ENCODE measurements at places on chromosomes 1 and 21.

GRCh38 chr1:3480369-3480719 is 25.9 kb downstream of the ARHGEF16 start:
- no peak for DNase-seq

DNA sequence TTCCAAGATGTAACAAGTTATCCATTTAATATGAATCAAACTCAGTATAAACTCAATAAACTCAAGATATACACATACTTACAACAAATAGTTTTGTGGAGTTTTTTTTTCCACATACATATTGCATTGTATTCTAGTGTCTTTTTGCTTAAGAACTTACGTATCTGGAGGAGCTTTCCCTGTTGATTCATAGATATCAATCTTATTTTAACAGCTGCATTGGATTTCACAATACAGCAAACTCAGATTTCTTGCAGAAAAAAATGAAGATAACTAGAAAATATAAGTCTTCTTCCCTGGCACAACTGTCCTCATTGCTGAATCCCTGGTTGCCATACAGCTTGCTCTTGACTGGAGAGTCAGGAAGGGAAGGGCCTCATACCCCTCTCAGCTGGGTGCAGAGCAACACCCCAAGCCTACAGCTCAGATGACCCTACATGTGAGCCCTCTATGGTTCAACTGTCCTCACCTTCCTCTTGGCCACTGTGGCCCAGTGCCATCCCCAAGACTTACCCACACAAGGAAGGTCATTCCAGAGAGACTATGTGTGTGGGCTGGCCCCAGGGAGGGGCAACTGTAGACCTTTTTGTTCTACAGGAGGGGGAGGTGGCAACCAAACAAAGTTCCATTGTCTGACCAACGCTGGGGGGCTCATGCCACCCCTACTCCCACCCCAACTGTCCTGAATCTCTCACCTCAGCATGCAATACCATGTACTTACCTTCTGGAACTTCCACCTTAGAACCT is 1.7 kb downstream of the MPZ start:
- no peak for DNase-seq

DNA sequence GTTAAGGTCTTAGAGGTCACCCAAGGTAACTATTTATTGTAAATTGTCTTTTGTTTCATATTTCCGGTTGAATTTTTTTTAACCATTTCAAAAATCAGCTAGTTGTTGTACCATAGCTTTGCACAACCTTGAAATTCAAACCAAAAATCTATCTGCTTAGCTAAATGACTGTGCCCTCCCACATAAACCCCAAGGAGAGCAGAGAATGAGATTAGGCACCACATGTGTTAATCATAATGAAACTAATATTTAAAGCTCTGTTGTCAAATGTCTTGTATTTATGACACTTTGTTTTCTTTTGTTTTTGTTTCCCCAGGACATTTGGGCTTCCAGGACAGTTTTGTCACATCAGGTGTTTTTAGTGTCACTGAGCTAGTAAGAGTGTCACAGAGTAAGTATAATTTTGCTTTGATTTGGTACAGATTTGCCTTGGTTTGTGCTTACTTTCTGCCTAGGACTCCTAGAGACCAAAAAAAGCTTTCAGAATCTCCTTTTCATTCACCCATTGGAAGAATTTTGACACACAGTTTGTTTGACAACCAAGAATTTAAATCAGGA is 249.9 kb downstream of the NFIA start:
- no peak for DNase-seq

DNA sequence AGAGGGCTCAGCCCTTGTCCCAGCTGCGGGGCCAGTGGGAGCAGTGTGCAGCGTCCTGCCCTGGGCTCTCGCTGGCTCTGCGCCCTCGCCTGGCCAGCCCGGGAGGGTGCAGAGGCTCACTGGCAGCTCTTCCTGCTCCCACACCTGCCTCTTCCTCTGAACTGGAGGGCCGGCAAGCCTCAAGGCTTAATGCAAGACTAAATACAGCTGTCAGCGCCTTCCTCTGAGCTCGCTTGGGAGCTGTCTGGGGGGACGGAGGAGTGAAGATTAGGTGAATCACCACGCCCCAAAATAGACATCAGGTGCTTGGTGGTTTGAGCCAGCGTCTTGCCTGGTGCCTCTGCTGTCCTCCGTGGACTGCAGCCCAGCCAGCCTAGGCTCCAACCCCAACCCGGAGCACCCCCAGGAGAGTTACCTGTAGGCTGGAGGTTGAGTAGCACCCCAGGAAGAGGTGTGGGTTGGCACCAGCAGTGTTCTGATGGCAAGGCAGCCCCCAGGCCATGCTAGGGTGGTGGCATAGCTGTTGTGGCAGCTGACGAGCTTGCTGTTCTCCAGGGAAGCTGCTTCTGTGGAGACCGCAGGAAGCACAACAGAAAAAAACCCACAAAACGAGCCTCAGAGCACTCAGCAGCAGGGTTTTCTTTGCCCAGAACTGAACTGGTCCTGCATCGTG is 36.9 kb downstream of the UMODL1 start:
- DNase-seq = no peak

DNA sequence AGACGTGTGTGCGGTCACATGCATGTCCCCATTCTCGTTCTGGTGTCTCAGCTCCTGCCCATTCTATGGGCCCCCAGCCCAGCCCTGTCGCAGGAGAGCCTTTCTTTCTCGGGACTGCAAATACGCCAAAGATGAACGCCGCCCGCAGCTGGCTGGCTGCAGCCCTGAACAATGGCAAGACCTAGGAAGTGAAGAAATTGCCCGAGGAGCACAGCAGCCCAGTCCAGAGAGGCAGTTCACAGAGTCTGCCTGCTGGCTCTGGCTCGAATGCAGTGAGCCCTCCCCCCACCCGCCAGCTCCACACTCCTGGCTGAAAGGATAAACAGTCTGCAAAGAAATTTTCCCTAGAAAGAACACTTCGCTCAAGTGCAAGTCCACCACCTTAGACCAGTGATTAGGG is 23.3 kb downstream of the PAX7 start:
- DNase-seq = no peak

DNA sequence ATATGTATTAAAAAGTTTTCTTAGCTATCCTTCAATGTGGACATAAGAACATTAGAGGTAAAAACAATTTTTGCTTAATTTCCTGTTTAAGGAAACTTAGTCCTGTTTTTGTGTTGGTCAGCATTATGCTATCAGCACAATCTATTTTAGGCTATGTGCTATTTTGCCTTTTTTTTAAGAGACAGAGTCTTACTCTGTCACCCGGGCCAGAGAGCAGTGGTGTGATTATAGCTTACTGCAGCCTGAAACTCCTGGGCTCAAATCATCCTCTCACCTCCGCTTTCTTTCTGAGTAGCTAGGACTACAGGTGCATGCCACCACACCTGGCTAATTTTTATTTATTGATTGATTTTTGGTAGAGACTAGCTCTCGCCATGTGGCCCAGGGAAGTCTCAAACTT is 199.1 kb upstream of the TMPRSS15 start:
- no peak for DNase-seq

- DNase-seq = no peak
Measured at GRCh38 chr1:169495916-169496315, 10.2 kb upstream of the SLC19A2 start.

- peak; percentile 96 for DNase-seq
Measured at GRCh38 chr1:21511579-21512522, 2.6 kb downstream of the ALPL start.

- no peak for DNase-seq
Measured at GRCh38 chr1:156945881-156946661, 25.6 kb downstream of the LRRC71 start.

GRCh38 chr1:46034601-46035516 is 97.6 kb downstream of the PIK3R3 start:
- DNase-seq = no peak

GRCh38 chr1:94258873-94259331 is 21.5 kb upstream of the ARHGAP29 start:
- peak; percentile 94 for DNase-seq

Data from fibroblast of gingiva (primary cell).